ENCODE measurements at places on chromosomes 2 and 18.

DNA sequence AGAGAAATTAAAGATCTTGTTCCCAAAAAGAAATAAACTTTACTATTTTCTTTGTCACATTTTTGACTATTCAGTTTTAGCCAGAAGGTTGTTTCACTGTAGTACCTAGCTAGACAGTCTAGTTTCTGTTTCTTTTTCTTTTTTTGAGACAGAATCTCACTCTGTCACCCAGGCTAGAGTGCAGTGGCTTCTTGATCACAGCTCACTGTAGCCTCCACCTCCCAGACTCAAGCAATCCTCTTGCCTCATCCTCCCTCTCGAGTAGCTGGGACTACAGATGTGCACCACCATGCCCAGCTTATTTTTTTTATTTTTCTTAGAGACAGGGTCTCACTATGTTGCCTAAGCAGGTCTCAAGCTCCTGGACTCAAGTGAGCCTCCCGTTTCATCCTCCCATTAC is 2.2 kb downstream of the RBM45 start:
- no peak for DNase-seq

DNA sequence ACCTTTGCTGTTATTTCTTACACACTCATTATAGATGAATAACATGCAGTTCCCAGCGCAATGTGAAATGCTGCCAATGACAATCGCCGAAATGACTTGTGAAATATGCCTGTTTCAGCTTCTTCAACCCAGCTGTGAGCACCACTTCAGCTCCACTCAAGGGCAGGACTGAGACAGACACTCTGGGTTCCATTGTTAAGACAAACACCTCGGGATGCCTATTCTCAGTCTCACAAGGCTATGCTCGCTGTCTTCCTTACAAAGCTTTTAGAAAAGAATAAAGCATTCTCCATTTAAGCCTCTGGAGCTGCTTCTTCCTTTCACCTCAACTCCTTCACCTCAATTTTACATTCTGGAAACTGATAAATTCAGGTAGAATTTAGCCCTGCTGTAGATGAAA is 4.2 kb downstream of the CBLN2 start:
- no peak for DNase-seq

GRCh38 chr2:237039301-237040031 is 46.2 kb upstream of the COPS8 start:
- DNase-seq, result no peak

- DNase-seq, result no peak
Measured at GRCh38 chr2:23904692-23905091, 22.2 kb downstream of the ATAD2B start.

DNA sequence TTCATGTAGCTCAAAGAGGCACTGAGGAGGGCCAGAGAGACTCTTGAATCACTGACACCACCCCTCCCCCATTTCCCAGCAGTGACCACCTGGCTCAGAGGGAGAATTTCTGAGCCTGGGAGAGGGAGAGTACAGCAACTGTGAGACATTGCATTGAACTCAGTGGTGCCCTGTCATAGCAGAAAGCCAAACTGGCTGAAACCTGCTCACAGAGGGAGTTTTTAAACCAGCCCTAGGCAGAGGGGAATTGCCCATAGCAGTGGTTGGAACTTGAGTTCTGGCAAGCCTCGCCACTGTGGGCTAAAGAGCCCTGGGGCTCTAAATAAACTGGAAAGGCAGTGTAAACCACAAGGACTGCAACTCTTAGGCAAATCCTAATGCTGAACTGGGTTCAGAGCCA is 243.1 kb downstream of the ADCYAP1 start:
- no peak for DNase-seq

GRCh38 chr2:156837635-156838370 is 401.6 kb downstream of the GPD2 start:
- DNase-seq, result no peak

GRCh38 chr18:46061387-46061786 is 10.7 kb downstream of the PSTPIP2 start:
- DNase-seq, result no peak

GRCh38 chr2:237092920-237093781 is 7.5 kb downstream of the COPS8 start:
- DNase-seq, result no peak

- DNase-seq, result no peak
Measured at GRCh38 chr2:33512112-33512511, 35.7 kb downstream of the RASGRP3 start.

DNA sequence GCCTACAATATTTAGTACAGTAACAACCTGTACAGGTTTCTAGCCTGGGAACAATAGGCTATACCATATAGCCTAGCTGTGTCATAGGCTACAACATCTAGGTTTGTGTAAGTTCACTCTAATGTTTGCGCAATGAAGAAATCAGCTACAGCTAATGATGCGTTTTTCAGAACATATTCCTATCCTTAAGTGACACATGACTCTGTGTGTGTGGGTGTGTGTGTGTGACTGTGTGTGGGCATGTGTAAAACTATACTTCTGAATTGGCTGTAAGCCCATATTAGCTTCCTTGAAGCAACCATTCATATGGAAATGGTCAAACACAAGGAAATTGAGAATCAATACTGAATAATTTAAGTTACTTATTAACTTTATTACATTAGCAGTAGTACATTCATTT is 120.8 kb upstream of the SULT1C3 start:
- DNase-seq, result no peak

DNA sequence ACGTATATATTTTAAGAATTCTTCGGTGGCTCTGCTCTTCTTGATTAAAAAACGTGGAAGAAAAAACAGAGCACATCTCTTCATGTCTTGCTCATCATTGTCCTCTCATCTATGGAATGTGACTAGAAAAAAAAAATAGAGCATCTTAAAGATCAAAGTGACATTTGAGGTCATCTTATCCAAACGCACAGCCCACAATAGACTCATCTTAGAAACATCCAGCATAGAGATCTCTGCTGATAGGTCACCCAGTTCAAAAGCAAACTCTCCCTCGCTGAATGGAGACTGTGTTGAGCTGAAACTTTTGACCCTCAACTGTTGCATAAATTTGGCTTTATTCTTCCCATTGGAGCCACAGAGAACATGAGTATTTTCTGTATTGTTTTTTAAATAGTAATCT is 65.2 kb downstream of the CMPK2 start:
- no peak for DNase-seq

- DNase-seq, result no peak
Measured at GRCh38 chr2:21256006-21256405, 132.2 kb downstream of the TDRD15 start.

DNA sequence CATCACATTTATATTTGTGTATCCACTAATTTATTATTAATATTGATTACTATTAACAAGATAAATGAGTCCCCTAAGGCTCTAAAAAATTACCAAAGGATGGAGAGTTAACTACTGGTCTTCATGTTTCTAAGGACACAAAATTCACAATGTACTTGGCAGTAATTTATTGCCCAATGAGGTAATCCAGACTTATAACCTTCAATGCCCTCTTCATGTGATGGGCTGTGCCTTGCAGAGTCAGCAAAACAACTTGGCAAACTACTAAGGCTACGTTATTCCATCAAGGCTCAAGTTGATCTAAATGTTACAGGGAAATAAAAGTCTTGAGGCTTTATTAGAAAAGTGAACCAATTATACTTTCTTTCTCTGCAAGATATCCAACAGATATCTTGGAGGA is 804.9 kb upstream of the NXPH2 start:
- no peak for DNase-seq

DNA sequence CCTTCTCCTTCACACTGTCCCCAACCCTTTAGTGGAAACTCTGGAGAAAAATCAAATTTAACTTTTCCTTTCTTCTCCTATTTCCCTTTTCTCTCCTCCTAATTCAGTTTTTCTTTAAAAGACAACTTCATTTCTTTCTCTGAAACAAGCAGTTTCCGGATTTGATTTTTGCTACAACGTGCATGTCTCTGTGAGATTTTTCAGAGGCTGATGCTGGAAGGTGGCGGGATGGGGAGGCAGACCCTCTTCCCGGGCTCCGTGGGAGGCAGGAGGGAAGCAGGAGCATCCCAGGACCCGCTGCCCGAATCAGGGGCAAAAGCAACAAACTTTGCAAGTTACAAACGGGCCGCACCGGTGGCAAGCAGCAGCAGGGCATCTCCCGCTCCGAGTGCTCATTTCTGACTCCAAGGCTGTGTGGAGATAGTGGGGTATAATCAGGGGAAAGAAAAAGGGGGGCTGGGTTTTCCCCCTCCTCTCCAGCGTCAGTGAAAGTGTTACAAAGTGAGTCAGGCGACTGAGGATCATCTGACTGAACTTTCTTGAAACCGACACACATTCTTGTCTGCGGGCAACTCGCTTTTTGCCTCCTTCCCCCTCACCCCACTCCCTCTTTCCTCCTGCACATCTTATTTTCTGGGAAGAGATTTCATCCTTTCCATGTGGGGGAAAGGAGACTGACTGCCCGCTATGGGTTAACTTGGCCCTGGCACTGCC is 6.4 kb downstream of the ZEB2 start:
- DNase-seq, result no peak

- no peak for DNase-seq
Measured at GRCh38 chr2:218405746-218406208, 6.1 kb downstream of the CTDSP1 start.

DNA sequence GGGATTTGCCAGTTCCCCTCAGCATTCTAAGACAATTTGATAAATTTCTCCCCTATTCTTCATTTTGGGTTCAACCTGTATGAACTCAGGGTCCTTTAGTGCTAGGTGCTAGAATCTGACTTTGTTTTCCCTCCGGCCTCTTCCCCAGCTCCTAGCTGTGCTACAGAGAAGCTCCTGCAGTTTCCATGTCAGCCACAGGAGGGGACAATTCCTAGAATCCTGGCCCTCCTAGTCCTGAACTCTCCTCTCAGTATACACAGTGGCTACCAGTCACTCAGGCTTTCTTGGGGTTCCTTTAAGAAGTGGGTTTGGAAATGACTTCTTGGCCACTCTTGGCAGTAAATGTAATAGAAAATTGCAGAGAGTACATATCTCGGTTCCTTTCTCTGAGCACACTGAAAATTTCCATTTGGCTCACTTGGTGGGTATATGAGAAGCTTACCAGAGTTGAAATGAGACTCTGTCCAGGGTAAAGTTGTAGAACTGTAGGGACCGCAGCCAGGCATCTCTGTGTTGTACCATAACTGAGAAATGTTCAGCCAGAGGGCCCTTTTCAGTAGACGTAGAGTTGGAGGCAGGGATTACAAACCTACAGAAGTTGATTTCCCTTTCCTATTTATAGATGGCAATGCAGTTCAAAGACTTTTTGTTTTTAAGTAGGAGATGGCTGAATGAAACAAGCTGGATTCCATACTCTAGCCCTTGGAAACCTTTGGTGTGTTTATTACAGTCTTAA is 5.0 kb upstream of the CHST10 start:
- no peak for DNase-seq

GRCh38 chr2:144477281-144477956 is 42.5 kb downstream of the ZEB2 start:
- DNase-seq, result no peak

DNA sequence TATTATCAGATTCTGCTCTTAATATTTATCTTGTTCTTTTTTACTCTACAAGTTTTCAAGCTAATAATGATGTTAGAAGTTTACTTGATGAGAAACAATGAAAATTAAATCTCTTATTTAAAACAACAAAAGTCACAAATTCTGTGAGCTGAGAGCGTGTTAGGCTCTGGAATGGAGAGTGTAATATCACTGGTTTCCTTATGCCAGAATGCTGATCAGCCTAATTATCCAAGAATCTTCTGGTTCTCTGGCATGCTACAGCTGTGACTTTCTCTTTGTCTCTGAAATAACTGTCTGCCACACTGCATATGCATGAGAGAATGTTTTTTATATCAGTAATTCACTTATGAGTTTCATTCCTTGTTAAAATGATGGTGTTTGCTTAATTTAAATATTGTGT is 236.7 kb downstream of the PARD3B start:
- DNase-seq, result no peak

GRCh38 chr2:102141970-102142828 is at the start of gene IL1R1:
IL1R1 (plus strand) TSS chr2:102142746; CDS start chr2:102157725, 14,979 bp downstream.
- DNase-seq, result no peak

DNA sequence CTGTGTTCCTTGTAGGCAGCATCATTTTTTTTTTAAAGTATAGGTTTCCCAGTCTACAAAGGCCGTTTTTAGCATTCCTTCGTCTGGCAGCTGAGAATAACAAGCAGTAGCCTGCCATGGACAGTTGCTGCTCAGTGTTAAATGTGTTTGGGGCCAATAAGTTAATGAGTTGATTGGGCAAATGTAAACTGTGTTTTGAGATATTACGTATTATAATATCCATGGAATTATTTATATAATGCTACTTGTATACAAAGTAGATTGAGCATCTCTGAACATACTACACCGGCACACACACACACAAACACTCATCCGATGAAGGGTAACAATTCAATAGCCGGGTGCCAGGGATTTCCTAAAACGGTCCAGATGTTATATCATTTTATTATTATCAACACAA is 97.2 kb downstream of the IRS1 start:
- no peak for DNase-seq

GRCh38 chr18:10022365-10022764 is 108.5 kb downstream of the VAPA start:
- DNase-seq, result no peak

GRCh38 chr2:138711812-138712211 is 68.4 kb downstream of the NXPH2 start:
- no peak for DNase-seq

- no peak for DNase-seq
Measured at GRCh38 chr18:46332921-46333341, 228.7 kb downstream of the HAUS1 start.

GRCh38 chr2:142218471-142218870 is 87.7 kb upstream of the LRP1B start:
- no peak for DNase-seq

GRCh38 chr2:234048049-234048448 is 2.5 kb upstream of the SPP2 start:
- no peak for DNase-seq

- no peak for DNase-seq
Measured at GRCh38 chr2:46023165-46023854, 273.9 kb upstream of the EPAS1 start.

- no peak for DNase-seq
Measured at GRCh38 chr18:37299471-37300304, 265.9 kb downstream of the CELF4 start.

DNA sequence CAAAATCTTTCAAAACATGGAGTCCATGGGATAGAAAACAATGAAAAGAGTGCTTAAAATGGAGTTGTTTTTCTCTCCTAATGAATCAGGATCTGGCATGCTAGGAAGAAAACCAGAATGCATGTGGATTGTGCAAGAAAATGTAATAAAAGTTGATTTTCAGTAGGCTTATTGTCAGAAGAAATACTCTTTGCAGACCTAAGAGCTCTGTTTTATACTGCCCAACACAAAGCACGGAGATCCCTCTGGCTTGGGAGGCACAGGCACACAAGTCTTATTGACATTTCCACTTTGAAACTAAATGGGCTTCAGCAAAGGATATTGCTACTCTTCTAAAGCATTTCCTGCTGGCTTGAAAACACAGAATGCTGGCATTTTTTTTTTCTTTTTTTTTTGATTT is 15.5 kb upstream of the DAPL1 start:
- no peak for DNase-seq

Data from stimulated activated CD8-positive, alpha-beta memory T cell treated with anti-CD3 and anti-CD28 coated beads, Interleukin-4, amount 100 ng/mL, for 24 hours (primary cell).